ENCODE measurements at places on chromosomes 6 and 20. TPM values are rescaled to one million over a fixed set of nuclear protein-coding genes. Genes with fewer than 3 reads are reported as not detected.

GRCh38 chr6:47029865-47030561 lies 12.1 kb downstream of the ADGRF1 start:
- DNase-seq, result no peak

GRCh38 chr6:23659125-23659524 lies 466.9 kb upstream of the NRSN1 start:
- no peak for DNase-seq

DNA sequence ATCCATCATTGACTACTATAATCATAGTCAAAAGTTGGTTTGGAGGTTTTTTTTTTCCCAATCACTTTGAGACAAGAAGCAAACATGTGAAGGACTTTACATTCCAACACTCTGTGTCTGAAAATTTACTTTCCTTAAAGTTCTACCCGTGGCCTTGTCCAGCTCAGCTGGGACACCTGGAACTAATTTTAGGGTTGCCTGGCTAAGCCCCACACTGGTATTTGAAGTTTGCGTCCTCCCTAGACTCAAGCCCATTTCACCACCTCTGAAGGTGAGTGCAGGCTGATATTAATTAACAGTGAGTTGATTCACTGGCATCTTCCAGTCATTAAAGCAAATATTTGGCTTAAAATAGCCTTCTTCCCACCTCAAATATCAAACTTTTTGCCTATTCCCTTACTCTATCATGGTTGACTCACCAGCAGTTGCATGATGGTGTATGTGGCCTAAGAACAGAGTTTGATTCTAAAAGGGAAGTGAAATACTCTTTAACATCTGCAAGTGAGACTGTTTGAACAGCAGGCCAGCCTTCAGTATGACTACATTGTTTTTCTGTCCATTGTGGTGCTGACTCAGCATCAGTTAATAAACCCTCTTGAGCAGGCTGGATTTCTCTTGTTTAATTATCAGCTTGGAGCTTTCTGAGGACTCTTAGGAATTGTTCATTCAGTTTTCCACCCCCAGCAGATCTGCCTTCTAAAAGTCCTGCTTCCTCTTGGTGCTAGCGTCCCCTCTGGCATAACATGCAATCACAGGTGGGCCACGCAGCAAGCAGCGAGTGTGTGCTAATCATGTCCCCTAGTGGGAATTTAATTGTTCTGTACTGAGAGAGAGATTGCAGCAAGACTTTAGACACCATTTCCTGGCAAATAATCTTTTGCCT lies 1.8 kb upstream of the PRDM1 start:
- peak; percentile 92 for DNase-seq

DNA sequence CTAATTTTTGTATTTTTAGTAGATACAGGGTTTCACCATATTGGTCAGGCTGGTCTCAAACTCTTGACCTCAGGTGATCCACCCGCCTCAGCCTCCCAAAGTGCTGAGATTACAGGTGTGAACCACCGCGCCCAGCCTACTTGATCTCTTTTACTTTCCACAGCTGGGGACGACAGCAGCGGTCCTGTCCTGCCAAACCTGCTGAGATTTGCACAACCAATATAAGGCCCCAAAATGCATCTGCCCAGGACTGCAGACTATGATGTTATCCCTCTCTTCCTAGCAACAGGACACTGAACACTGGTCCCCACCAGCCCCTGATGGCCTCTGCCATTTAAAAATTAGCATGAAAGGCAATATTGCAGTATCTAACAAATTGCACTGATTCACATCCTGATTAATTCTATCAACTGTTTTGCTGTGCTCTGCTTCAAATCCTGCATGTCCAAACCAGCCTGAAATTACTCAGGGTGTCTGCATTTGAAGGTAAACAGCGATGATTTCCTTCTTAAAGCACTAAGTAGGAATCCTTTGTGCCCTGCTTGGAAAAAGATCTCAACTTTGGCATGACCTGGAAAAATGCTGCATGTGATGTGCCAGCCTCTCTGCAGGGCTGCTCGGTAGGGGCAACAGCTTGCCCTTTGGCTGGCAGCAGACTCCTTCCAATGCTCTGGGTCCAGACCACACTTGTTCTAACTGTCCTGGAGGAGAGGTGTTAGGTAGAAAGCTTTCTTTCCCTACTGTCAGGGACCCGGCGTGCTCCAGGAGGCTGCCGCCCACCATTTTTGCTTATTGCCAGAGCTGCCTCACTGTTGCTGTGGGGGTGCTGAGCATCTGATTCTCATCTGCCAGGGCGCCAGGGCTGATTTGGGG lies 27.4 kb upstream of the PXDC1 start:
- DNase-seq, result no peak

DNA sequence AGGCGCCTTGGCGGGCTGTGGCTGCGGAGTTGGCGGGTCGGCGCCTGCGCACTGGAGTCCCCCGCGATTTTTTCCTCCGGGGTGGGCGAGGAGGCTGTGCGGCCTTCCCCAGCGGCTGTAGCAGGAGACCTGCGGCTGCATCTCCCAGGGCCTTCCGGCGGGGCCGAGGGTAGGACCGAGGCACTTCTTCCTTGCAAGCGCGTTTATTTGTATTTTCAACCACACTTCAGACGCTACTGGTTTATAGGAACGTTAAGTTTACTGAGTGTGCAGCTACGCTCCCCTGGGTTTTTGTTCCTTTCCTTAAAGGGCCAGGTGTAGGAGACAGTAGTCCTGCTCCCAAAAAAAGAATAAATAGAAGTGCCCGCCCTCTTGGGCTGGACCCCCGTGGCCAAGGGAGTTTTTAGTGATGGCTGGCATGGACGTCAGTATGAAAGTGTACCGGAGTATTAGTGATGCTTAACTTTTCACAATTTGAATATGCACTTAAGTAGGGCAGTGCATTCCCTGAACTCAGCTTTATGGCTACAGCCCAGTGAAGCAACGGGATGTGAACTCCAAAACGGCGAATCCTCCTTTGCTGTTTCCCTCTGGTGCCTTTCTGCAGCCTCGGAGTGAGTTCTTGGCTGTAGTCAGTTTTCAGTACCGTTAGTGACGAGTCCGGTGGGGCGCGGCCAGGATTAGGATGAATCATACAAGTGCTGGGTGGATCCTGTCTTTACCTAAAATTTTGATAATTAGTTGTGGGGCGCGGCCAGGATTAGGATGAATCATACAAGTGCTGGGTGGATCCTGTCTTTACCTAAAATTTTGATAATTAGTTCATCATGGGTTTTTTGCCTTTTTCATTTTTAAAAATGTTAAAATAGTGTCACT lies 1.0 kb upstream of the FBXO5 start:
- no peak for DNase-seq

GRCh38 chr6:71190809-71191208 lies 97.8 kb upstream of the OGFRL1 start:
- DNase-seq, result no peak

DNA sequence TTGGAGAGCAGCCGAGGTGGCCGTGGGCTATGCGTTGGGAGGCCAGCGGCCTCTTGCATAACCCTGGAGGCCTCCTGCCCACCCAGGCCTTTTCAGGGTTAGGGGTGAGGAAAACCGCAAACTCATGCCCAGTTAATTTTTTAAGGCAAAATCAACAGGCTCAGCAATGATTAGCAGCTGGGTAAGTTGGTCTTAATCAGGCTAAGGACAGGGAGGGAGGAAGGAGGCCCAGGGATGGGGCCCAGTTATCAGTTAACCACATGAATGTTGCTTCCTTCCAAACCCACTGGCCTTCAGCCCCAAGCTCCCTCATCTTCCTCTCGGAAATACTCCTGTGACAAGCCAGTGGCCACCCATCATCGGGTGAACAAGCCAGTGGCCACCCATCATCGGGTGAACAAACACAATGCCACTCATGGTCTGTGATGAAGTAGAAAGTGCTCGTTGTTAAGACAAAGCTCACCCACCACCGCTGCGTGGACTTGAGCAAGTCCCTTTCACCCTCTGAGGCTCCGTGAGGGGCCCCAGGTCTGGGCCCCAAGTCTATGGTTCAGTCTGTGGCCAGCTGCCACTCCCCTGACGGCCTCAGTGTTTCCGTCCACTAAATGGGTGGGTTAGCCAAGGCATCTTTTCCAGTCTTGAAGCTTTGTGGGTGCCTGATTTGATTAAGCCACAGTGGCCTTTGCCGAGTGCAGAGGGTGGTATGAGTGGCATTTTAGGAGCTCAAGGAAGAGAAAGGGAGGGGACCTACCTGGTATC lies 39.4 kb downstream of the HNF4A start:
- peak; percentile 36 for DNase-seq

GRCh38 chr6:91860541-91861335 lies 1273.9 kb upstream of the MAP3K7 start:
- DNase-seq, result no peak

DNA sequence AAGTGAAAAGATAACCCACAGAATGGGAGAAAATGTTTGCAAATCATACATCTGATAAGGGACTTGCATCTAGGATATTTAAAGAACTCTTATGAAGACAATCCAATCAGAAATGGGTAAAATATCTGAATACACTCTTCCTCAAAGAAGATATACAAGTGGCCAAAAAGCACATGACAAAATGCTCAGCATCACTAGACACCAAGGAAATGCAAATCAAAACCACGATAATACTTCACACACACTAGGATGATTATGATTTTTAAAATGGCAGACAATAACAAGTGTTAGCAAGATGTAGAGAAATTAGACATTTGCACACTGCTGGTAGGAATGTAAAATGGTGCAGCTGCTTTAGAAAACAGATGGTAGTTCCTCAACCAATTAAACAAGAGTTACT lies 34.8 kb upstream of the SIRT5 start:
- no peak for DNase-seq

- DNase-seq, result no peak
Measured at GRCh38 chr6:41257369-41258195, 28.9 kb downstream of the TREM1 start.

DNA sequence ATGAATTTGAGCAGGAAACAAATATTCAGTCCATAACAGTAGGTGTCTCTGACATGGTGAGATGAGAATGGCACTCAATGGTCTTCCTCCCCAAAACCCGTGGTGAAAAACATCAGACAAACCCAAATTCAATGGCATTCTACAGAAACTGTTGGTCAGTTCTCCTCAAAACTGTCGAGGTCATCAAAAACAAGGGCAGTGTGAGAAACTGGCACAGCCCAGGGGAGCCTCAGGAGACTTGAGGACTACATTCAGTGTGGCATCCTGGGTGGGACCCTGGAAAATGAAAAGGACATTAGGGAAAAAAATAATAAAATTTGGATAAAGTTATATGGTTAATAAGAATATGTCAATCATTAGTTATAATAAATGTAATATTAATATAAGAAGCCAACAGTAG lies 40.6 kb downstream of the LBP start:
- DNase-seq, result no peak

DNA sequence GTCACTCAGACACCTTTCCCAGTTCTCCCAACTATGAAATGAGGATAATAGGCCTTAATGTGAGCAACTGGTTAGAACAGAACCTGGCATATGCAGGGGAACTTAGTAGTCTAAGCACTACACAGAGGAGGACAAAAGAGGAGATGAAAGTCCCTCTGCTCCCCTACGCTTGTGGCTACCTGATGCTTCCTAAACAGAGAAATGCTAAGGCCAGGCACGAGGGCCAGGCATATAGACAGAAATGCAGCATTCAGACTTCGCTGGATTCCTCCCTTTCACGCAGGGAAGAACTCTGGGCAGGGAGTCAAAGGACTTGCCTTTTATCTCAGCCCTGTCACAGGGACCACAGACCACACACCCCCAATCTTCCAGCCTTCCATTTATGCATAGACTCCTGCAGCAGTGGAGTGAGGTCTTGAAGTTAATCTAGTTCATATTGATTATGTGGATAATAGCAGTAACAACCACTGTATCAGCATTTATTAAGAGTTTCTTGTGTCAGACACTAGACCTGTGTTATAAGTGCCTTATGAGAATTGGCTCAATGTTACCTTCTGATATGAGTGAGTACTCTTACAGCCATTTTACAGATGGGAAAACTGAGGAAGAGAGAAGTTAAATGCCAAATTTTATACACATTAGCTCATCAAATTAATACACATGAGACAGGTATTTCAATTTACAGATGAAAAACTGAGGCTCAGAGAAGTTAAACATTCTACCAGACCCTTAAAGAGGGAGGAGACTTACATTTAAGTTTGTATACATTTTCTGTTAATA lies 27.0 kb upstream of the TRAF3IP2 start:
- no peak for DNase-seq

DNA sequence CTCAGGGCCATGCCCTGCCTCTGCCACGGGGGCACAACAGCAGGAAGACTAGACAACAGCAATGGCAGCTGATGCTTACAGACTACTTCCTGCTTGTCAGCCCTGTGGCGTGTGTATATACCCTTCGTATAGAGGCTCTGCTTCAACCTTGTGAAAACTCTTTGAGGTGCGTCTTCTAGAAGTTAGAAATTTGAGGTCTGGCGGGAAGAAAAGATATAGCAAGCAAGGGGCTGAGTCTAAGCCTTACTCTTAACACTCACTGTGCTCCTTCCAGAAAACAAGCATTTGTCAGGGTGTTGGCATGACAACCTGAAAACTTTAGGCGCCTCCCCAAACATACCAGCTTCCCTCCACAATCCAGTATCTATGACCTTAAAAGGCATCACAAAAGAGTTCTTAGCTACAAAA lies 33.3 kb downstream of the JPH2 start:
- DNase-seq, result no peak

GRCh38 chr6:38517005-38517404 lies 122.7 kb downstream of the BTBD9 start:
- DNase-seq, result no peak

DNA sequence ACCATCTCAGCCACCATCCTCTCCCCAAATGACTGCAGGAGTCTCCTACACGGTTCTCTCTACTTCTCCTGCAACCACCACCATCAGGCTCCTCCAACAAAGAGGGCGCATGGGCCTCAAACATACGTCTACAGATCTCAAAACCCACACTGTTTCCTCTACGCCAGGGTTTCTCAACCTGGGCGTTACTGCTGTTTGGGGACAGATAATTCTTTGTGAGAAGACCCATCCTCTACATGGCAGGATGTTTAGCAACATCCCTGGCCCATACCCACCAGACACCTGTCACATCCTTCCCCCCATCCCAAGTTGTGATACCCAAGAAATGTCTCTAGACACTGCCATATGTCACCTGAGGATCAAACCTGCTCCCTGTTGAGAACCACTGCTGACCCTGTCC lies 45.0 kb downstream of the ELMO2 start:
- no peak for DNase-seq

- DNase-seq, result no peak
Measured at GRCh38 chr6:125678601-125679000, 70.8 kb upstream of the HEY2 start.

Gene RAET1L
- 3.1 TPM for total RNA-seq

Gene TBXT
- total RNA-seq, result not detected

Gene PBOV1
- not detected for total RNA-seq

Gene GFOD1
- 2.2 TPM for total RNA-seq

Gene SYCP2
- total RNA-seq, result 0.29 TPM

Gene TMEM217
- total RNA-seq, result 0.80 TPM

Gene SNX9
- 42.6 TPM for total RNA-seq

Gene ARFGEF3
- total RNA-seq, result 9.5 TPM

Gene ZNF831
- total RNA-seq, result not detected

Gene SPTLC3
- 2.6 TPM for total RNA-seq
